Breast epithelium (tissue), 4 donors: ENCODE measurements at places on chromosomes 6 and 20. TPM values are rescaled to one million over a fixed set of nuclear protein-coding genes. Genes with fewer than 3 reads are reported as not detected.

The SLC29A1 gene
- total RNA-seq: 140 TPM

The TNNC2 gene
- total RNA-seq: 4.8 TPM

The KHDC1 gene
- total RNA-seq: 0.32 TPM

The EIF6 gene
- 81.9 TPM for total RNA-seq

The RGS17 gene
- total RNA-seq: 1.8 TPM

The CST2 gene
- total RNA-seq: not detected

The MEI4 gene
- not detected for total RNA-seq

The TEAD3 gene
- 26.2 TPM for total RNA-seq

The GUCA1A gene
- not detected for total RNA-seq

The POU3F2 gene
- total RNA-seq: not detected

The SNRNP48 gene
- total RNA-seq: 15.4 TPM

The PLCB1 gene
- 30.5 TPM for total RNA-seq

The TRIM10 gene
- not detected for total RNA-seq

The SPTLC3 gene
- 11.1 TPM for total RNA-seq

The FAM83C gene
- total RNA-seq: not detected

The NRSN1 gene
- not detected for total RNA-seq

The AGER gene
- 2.6 TPM for total RNA-seq

The OSBPL2 gene
- total RNA-seq: 25.0 TPM

The DNPH1 gene
- total RNA-seq: 46.5 TPM

The FNDC11 gene
- 0.33 TPM for total RNA-seq

The PTCHD4 gene
- 1.9 TPM for total RNA-seq

The RBM12 gene
- total RNA-seq: 40.1 TPM

The NNAT gene
- 3.9 TPM for total RNA-seq

The OR12D3 gene
- not detected for total RNA-seq

The DLK2 gene
- total RNA-seq: 3.6 TPM

The STMN3 gene
- 19.6 TPM for total RNA-seq
